ENCODE measurements at places on chromosomes 16 and 17.

GRCh38 chr17:38898812-38899348 is 26.5 kb upstream of the LASP1NB start:
- DNase-seq = no peak

DNA sequence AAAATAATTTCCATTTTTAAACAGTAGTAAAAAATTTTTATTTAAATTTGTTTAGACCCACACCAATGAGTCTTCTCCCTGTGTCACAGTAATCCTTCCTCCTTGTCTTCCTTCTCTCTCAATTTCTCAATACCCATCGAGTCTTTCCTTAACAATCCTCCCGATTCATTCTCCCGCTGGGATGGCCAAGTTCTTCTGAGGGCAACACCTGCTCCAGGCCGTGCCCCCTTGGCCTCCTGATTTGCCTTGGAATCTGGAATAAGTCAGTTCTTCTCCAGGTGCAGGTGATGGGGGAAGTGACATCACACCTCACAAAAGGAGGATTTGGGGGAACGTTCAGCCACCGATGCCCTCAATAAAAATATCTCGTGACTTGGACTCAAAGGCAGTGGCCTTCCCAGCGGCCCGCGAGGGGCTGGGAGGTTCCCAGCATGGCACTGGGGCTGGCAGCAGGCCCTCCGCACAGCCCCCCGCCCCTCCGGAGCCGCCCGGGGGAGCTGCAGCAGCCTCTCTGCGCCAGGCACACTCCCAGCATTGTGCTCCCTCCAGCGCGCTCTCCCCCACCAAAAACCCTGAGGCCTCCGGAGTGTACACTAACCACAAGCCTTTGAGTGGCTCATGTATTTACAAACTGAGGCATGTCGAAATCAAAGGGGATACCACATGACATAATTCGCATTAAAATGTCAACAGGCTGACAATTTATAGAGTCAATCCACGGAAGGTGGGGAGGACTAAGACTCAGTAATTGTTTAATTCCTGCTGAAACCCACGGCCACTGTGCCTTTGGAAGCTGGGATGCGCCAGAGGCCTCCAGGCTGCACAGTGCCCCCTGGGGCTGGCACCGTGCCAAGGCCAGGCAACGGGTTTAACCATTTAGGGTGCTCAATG is 120.5 kb downstream of the ZFHX3 start:
- DNase-seq = no peak

- DNase-seq = no peak
Observed at GRCh38 chr17:30116345-30116660, 313 bp upstream of the NSRP1 start.

GRCh38 chr17:34411646-34412421 is 48.8 kb upstream of the CCL1 start:
- no peak for DNase-seq

- no peak for DNase-seq
Observed at GRCh38 chr16:53654946-53655345, 48.7 kb downstream of the RPGRIP1L start.

DNA sequence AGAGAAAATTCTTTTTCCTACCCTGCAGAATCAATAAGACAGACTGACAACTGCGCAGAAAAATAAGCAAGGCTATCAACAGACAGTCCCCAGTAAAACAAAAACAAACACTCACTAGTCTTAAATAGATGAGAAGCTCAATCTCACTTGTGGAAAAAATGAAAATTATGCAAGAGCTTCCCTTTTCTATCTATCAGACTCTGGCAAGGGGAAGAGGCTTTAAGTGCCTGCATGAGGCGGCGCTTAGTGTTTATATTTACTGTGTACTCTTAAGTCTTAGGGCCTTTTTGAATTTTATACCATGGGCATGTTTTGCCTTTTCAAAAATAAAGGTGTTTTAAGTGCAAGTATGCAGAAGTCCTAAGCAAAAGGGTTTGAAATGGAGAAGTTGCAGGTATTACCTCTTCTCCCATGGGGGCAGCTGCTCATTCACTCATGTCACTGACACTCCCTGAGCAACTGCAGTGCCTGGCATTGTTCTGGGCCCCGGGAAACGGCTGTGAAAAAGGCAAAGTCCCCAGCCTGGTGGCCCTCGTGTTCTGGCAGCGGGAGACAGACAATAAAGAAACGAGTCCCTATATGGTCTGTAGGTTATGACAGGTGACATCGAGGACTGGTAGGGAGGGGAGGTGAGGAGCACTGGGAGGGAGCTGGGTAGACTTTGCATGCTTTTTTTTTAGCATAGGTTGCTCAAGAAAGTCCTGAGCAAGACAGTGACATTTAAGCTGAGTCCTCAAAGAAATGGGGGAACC is 35.2 kb downstream of the HSBP1 start:
- DNase-seq = no peak

Measured in NCI-H1417 treated with DMSO at 0.1 percent for 48 hours (cell line).